Mesothelial cell of epicardium (in vitro differentiated cells): ENCODE measurements at places on chromosomes 13 and 19. TPM values are rescaled to one million over a fixed set of nuclear protein-coding genes. Genes with fewer than 3 reads are reported as not detected.

GRCh38 chr19:768424-768823, 17.5 kb downstream of the MISP start:
- H3K4me3 ChIP-seq = peak overlapping the region; percentile 22
- H3K4me1 ChIP-seq = peaks cover 6% of the 10 kb centered on the region
- peak overlapping the region; percentile 96 for H3K27ac ChIP-seq
- H3K36me3 ChIP-seq = no peaks in the 10 kb centered on the region
- DNase-seq = no peak
- no peaks in the 10 kb centered on the region for H3K27me3 ChIP-seq

- no peaks in the 10 kb centered on the region for H3K36me3 ChIP-seq
- H3K4me3 ChIP-seq = no peak overlapping the region
- peaks cover 20% of the 10 kb centered on the region for H3K4me1 ChIP-seq
- no peak overlapping the region for H3K27ac ChIP-seq
- no peaks in the 10 kb centered on the region for H3K27me3 ChIP-seq
Measured at GRCh38 chr19:19552798-19553197, 14.7 kb downstream of the CILP2 start.

- H3K4me1 ChIP-seq = no peaks in the 10 kb centered on the region
- no peak overlapping the region for H3K4me3 ChIP-seq
- DNase-seq = no peak
- peaks cover 50% of the 10 kb centered on the region for H3K27me3 ChIP-seq
- H3K36me3 ChIP-seq = no peaks in the 10 kb centered on the region
Measured at GRCh38 chr13:111614613-111615012, 294.2 kb downstream of the TEX29 start.

OR7A5 gene
- not detected in 3 replicates for total RNA-seq
